Fibroblast of lung (primary cell): ENCODE measurements at places on chromosomes 2 and 18. TPM values are rescaled to one million over a fixed set of nuclear protein-coding genes. Genes with fewer than 3 reads are reported as not detected.

The SCN9A gene
- total RNA-seq = 58.6 and 105 TPM in 2 replicates

The RUFY4 gene
- total RNA-seq = not detected in 2 replicates

The RNU2-63P gene
- 46.0 and 268 TPM in 2 replicates for total RNA-seq

The DSG4 gene
- not detected in 2 replicates for total RNA-seq

The DNAJC5G gene
- total RNA-seq = not detected in 2 replicates

The FAM161A gene
- 2.6 and 3.1 TPM in 2 replicates for total RNA-seq

The SOX11 gene
- 0.99 and 2.1 TPM in 2 replicates for total RNA-seq

The VAMP5 gene
- total RNA-seq = 45.5 and 69.5 TPM in 2 replicates

The FEV gene
- total RNA-seq = not detected in 2 replicates

The CNDP1 gene
- not detected in 2 replicates for total RNA-seq

The CXCR2 gene
- total RNA-seq = not detected in 2 replicates

The SATB2 gene
- 13.9 and 28.1 TPM in 2 replicates for total RNA-seq

The FTCDNL1 gene
- 2.3 and 3.6 TPM in 2 replicates for total RNA-seq

The CYRIA gene
- total RNA-seq = 7.4 and 10.2 TPM in 2 replicates

The SIGLEC15 gene
- 0.51 and 1.5 TPM in 2 replicates for total RNA-seq

The ANKRD23 gene
- 1.0 and 1.3 TPM in 2 replicates for total RNA-seq

The KCNG2 gene
- 6.4 and 10.1 TPM in 2 replicates for total RNA-seq

The MYO7B gene
- under 0.01 TPM in 1 of 2 replicates, not detected in the other for total RNA-seq

The ERFE gene
- total RNA-seq = 1.3 and 1.5 TPM in 2 replicates

The SH3BP4 gene
- 36.5 and 74.8 TPM in 2 replicates for total RNA-seq

The GBX2 gene
- not detected in 2 replicates for total RNA-seq

The MORN2 gene
- total RNA-seq = 14.4 and 19.3 TPM in 2 replicates

The ATL2 gene
- 62.1 and 70.7 TPM in 2 replicates for total RNA-seq

The HNMT gene
- total RNA-seq = 139 and 163 TPM in 2 replicates

The ST6GAL2 gene
- not detected in 2 replicates for total RNA-seq

The ABCG8 gene
- not detected in 2 replicates for total RNA-seq

The ADD2 gene
- 2.5 and 2.6 TPM in 2 replicates for total RNA-seq

The C2orf66 gene
- total RNA-seq = 0.17 and 0.26 TPM in 2 replicates

The ST8SIA5 gene
- total RNA-seq = under 0.01 TPM in 2 replicates
